ENCODE measurements at places on chromosomes 6 and 20.

DNA sequence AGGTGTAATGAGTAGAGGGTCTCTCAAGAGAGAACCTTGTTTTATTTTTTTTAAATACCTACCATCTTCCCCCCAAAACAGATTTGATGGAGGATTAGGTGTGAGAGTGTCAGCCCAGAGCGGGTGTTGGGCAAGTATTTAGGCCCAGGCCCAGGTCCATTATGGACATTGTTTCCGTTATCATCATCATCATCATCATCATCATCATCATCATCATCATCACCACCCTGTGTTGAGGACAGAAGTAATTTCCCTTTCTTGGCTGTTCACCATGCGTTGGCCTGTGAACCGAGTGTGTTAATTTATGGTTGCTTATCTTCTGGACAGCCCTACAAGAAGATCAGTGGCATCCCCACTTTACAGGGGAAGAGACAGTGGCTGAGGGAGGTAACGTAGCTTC lies 28.6 kb downstream of the PSMF1 start:
- no peak for DNase-seq

- DNase-seq, result no peak
Measured at GRCh38 chr6:17780061-17780460, 73.3 kb upstream of the NUP153 start.

- DNase-seq, result peak; percentile 79
Measured at GRCh38 chr20:58883241-58883691, 30.8 kb downstream of the GNAS start.

DNA sequence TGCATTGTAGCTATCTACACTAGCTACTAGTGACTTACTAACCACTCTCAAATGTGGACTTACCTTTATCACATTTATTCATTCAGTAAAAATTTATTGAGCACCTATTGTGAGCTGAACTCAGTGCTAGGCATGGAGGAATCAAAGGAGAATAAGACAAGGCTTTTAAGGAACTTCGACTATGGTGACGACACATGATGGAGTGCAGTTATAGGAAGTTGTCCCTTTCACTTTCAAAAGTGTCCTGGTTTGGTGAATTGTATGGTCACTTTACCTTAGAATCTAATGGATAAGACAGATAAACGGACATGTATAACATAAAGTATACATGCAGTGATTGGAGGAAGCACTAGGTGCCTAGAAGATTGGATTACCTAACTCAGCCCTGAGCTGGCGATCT lies 4.3 kb downstream of the AKAP7 start:
- no peak for DNase-seq

- DNase-seq, result no peak
Measured at GRCh38 chr6:63269470-63269869, 50.3 kb downstream of the LGSN start.

- DNase-seq, result no peak
Measured at GRCh38 chr6:119201480-119201879, 123.0 kb upstream of the FAM184A start.

GRCh38 chr6:121925024-121925423 lies 474.4 kb upstream of the HSF2 start:
- no peak for DNase-seq

DNA sequence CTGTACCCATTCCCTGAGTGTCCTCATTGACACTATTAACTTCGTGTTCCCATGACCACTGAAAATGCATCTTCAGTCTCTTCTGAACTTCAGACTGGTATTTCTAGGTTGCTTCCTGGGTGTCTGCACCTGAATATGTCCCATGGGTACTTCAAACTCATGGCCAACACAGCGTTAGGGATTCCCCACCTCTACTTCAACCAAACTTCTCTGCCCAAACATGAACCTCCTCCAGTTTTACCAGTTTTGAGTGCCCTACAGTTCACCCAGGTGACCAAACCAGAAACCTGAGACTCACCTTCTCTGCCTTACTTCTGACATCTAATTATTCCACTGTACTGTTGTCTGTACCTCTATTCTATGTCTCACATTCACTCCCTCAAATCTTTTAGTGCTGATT lies 99.5 kb upstream of the SUPT3H start:
- no peak for DNase-seq

DNA sequence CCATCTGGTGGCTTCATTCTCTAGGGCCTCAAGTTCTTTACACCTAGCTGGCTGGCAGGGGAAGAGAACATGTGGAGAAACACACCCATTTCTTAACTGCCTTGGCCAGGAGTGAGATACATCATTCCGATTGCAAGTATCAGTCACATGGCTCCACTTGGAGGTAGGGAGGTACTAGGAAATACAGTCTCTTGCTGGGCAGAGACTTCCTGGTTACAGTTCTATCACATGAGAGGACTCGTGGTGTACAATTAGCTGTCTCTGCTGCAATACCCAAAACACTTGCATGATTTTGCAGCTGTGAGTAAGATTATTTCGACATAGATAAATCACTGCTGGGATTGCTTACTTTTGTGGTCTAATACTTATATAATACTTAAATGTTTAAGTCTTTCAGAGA lies 51.1 kb downstream of the GTF2H5 start:
- DNase-seq, result no peak

DNA sequence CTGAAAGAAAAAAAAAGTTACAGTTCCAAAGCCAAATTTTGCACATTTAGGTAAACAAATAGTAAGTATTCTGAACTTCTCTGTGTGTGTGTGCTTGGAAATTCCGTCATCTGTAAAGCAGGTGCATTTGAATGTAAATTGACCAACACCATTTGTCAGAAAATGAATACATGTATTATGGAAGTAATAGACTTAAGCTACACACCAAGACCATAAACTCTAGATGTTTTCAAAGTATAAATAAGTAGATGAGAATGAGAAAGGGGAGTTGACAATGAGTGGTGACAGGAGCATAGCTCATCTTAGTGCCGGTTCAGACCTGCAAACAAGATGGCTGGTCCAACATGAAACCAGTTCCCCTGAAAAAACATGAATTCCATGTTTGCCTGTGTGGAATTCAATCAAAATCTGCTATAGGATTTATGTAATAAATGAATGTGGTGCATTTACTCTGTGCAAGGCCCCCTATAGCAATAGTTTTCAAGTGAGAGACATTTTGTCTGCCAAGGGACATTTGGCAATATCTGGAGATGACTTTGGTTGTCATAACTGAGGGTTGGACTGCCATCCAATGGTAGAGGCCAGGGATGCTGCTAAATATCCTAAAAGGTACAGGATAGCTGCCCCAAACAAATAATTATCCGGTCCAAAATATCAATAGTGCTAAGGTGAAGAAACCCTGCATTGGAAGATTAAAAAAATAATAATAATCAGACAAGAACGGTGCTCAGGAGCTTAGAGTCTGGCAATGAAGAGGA lies 11.0 kb upstream of the FILIP1 start:
- peak; percentile 100 for DNase-seq

GRCh38 chr6:41426888-41427641 lies 91.7 kb downstream of the NCR2 start:
- DNase-seq, result no peak

DNA sequence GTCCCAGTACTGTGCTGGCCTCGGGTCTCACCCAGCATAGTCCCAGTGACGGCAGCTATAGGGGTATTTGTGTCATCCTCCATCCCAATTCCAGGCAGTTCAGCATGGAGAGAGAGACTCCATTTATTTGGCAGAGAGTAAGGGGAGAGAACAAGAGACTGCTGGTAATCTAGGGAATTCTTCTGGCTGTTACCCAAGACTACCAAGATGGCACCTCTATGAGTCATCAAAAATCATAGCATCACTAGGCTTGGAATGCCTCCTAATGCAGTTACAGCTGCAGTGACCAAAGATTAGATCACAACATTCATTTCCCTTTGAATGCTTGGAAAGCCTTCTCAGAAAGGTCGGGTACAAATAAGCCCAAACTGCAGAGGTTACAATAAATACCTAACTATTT lies 660.4 kb upstream of the FLRT3 start:
- DNase-seq, result no peak

DNA sequence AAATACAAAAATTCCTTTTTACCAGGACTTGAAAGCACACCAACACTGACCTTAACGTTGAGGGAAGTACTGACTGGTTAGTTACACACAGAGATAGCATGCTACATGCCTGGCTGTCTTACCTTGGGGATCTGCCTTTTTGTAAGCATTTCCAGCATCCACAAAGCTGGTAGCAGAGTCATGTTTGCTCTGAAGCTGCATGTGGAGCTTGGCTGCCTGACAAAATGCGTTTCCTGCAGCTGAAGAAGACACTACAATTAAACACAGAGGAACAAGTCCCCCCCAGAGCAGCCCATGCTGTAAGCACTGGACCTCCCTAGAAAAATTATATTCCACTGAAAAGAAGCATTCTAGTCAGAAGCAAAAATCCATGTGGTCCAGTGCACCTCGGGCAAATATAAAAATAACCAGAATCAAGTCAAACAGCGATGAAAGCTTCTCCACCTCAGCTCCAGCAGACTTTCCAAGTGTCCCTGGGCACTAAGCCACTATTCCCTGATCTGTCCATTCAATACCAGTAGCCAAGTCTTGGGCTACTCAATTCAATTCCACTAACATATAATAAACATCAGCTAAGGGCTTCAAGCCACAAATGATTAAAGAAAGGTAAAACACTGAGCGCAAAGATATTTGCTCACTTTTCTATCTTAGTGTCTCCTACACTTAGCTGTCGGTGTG lies 24.2 kb downstream of the NAPB start:
- no peak for DNase-seq

- DNase-seq, result no peak
Measured at GRCh38 chr6:90062667-90063066, 168.4 kb downstream of the GJA10 start.

GRCh38 chr6:131000544-131000943 lies 62.5 kb downstream of the EPB41L2 start:
- no peak for DNase-seq

- no peak for DNase-seq
Measured at GRCh38 chr6:156182356-156182755, 594.8 kb upstream of the ARID1B start.

DNA sequence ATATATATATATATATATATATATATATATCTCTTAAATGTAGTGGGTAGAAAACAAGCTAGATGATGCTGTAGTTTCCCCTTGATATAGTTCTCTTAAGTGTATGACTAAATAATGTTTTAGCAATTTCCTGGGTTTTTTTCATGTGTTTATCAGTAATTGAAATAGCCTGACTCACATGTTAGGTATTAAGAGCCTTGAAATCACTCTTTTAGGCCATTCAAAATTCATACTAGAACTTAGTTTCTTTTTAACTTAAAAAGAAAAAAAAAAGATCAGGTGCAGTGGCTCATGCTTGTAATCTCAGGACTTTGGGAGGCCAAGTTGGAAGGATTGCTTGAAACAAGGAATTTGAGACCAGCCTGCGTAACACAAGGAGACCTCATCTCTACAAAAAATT lies 44.1 kb downstream of the NKX2-4 start:
- DNase-seq, result no peak

- no peak for DNase-seq
Measured at GRCh38 chr6:150169181-150169580, 26.3 kb downstream of the PPP1R14C start.

- DNase-seq, result peak; percentile 55
Measured at GRCh38 chr6:138004430-138005287, 102.6 kb downstream of the PERP start.

GRCh38 chr6:104788400-104788799 lies 71.3 kb downstream of the HACE1 start:
- no peak for DNase-seq

DNA sequence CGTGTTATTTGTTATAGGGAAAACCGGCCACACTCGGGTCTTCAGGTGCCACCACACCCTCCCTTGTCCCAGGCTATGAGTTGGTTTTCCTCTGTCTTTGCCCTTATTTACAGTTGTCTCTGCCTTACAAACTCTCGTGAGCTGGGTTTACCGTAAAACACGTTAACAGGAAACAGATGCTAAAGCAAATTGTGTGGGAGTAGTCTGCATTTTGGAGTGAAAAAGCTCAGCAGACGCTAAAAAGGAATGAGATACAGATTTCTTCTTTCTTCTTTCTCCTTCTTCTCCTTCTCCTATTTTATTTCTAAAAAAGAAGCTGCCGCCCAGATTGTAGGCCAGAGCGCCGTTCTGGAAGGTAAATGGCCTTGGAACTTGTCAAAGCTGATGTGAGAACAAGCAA lies 51.9 kb downstream of the APCDD1L start:
- no peak for DNase-seq

GRCh38 chr6:154613137-154613676 lies 102.7 kb upstream of the CNKSR3 start:
- no peak for DNase-seq

DNA sequence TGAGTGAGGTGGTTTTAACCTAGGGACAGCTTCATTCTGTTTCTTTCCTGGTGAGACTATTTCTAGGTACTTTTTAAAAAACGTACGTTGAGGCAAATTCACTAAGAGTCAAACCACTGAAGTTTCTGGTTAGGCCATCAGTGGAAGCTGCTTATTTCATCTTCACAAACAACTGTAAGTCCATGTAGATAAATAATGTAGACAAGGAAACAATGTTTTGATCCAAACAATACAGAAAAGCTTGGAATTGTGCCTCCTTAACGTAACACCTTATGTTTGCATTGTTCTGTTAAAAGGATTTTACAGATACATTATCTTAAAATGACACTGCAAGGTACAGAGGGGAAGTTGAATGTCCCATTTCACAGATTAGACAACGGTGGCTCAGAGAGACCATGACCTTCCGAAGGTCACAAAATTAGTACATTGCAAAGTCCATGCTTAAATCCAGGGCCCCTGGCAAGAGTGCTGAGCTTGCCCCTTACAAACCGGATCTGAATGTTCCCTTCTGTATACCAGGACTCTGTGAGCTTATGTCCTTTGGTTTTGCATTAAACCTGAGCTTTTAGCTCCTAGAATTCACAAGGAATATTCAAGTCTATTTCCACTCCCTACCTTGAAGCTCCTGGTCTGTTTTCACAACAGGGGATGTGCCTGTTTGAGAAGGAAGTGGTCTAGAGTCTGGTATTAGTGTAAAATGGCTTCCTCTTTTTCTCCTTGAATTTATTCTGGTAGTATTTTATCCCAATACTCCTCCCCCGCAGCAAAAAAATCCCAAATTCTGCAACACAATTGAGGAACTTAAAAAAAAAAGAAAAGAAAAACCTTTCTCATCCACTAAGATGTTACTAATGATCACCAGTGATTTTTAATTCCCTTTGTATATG lies 28.9 kb upstream of the ZNF217 start:
- no peak for DNase-seq

DNA sequence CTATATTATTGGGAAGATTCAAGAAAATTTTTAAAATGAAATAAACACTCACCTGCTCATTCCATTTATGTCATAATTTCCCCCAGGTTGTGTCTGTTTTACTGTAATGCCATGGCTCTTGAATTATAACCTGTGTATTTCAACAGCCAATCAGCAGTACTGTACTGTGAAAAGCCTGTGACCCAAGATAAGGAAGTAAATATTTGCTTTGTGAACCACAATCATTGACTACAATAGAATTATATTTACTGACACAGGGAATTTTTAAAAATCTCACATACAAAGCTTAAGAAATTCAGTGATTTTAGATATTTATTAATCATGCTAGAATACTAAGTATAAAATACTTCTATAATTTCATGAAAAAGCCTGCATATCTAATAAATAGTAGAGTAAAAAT lies 6.0 kb downstream of the RGS17 start:
- DNase-seq, result no peak
